ENCODE measurements at places on chromosomes 5 and 9.

GRCh38 chr5:140631831-140632365 is 1.1 kb downstream of the CD14 start:
- DNase-seq = peak; percentile 32

GRCh38 chr5:94361161-94361560 is 257.2 kb downstream of the KIAA0825 start:
- DNase-seq = no peak

DNA sequence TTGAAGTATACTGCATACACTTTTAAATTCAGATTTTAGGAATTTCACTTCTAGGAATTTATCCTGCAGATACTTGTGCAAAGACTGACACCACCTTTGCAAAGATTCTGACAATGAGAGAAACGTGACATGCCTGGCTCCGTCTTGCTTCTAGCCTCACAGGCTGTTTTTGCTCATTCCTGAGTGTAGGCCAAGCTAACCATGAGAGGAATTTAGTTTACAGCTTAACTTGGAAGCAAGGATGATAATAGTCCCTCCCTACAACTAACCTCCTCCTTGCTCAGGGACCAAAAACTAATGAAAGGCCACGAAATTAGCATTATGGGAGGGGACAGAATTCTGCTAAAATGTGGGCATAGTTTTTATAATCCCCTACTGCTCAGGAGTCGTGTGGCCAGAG is 31.1 kb downstream of the C5orf22 start:
- no peak for DNase-seq

GRCh38 chr5:84303315-84303714 is 81.4 kb downstream of the EDIL3 start:
- DNase-seq = no peak

DNA sequence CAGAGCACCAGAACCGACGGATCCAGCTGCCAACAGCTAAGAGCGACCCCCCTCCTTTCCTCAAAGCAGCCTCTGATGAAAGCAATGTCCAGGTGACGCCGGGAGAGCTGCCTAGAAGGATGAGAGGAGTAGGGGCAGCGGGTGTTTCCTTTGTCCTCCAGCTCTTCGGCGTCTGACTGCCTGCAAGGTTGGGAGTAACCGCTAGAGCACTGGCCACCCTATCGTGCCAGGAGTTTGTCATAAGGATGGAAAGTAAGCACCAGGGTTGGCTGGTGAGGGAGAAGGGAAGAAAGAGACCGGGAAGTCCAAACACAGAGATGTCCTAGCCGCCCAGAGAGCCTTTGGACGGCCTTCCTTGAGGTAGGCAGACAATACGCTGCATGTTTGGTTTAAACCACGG is 10.8 kb downstream of the MRPL36 start:
- DNase-seq = no peak

DNA sequence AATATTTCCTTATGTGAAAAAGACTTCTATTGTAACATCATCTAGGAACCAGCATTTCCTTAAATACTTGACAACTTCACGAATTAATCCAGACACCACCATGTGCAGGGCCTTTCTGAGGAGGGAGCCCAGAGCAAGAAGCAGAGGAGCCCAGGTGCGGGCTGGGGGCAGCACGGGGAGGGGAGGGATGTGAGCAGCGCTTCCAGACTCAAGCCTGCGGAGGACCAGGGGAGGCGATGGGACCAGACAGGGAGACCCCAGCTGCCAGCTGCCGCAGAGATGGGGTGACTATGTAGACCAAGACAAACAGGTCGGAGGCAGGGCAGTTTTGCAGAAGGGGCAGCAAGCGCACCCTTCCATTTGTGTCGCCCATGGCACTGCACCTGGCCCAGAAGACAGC is 596.1 kb downstream of the IRX1 start:
- DNase-seq = no peak

- no peak for DNase-seq
These were observed 23.6 kb upstream of the CSF1R start for GRCh38 chr5:150109921-150110320.

DNA sequence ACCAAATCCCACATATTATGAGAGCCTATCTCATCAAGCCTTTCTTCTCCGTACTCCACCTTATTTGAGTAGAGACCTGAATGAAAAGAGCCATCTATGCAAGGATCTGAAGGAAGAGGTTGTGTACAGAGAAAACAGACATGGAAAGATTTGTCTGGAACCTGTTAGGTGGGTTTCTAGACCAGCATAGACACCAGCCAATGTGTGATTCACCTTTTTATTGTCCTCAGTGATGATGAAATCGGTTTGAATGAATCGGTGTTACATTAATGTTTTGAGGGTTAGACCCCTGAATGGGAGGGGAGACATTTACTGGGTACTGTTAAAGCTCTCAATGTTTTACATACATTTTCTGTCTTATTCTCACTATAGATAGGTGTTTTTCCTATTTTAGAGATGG is 223.6 kb downstream of the NMUR2 start:
- DNase-seq = no peak

- DNase-seq = no peak
These were observed 117.5 kb downstream of the ZNF608 start for GRCh38 chr5:124628721-124629596.

DNA sequence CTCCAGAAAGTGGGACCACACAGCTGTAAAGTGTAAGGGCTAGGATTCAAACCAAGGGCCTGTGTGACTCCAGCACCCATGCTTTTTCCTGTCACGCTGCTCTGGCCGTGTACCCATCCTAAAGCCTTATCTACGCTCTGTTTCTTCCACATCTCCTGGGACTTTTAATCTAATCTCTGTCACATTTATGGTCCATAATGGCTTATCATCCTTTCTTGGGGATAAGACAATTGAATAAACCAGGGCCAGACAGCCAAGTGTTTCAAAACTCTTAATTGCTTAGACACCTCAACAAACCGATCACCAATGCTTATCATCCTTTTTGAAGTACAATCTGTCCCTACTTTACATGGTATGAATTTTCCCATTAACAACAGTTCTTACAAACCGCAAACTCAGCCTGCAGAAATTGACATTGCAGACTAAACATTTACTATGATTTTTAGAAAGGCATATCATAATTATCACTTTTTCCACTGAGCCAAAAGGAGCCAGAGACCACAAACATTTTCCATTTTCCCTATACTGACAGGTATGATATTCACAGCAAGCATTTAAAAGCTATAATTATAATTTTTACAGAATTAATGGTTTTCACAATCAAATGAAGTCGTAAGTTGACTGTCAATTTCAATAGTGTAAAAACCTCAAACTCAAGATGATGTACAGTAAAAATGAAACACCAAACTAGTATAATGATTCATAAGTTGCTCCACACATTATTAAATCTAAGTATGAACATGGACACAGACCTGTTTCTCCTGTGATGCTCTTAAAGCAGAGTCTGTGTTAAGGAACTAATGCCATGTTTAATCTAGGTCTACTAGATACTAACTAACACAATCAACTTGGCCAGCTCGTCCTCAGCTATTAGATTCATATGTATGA is 99.5 kb downstream of the FBXW11 start:
- DNase-seq = no peak

DNA sequence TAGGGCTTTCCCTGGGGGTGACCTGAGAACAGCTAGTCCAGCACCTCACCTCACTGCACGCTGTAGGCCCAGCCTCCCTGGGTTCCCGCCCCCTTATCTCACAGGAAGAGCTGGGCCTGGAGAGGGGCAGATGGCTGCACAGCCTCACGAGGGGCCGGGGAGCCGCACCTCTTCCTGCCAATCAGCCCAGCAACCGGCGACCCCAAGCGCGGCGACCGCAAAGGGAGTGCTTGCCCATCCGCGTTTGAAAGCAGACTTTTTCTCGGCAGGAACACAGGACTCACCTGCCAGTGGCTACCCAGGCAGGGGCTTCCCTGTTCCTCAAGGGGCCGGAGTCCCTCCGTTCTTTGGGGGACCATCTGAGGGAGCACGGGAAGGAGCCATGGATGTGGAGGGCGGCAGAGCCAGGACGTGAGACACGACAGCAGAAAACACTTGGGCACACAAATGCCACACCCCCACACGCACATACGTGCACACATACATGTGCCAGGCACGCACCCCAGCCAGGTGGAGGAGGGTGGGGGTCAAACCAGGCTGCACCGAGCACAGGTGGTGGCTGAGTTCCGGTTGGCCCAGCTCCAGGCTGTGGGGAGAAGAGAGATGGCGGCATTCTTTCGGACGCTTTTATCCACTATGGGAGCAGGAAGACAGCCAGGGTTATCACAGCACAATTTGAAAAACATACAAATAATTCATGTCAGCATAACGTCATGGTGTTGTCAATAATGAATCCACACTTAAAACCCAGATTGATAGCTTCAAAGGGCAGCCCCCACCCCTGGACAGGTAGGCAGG is 11.3 kb downstream of the TMEM250 start:
- DNase-seq = peak; percentile 40

DNA sequence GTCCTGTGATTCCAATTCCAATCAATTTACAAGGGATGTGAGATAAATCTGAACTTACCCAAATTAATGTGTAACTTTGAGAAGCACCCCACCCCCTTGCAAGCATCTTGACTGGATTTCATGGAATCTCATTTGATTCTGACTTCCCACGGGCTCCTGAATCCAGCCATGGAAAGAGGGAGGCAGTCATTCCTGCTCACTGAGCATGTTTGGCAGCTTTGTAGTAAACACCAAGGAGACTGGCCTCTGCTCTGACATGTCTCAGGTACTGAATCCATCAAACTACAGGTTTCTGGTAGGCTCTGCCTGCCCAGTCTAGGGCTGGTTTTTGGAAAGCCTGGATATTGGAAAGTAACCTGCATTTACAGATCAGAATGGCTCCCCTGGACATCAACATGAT is 357.6 kb downstream of the ARHGEF28 start:
- no peak for DNase-seq

DNA sequence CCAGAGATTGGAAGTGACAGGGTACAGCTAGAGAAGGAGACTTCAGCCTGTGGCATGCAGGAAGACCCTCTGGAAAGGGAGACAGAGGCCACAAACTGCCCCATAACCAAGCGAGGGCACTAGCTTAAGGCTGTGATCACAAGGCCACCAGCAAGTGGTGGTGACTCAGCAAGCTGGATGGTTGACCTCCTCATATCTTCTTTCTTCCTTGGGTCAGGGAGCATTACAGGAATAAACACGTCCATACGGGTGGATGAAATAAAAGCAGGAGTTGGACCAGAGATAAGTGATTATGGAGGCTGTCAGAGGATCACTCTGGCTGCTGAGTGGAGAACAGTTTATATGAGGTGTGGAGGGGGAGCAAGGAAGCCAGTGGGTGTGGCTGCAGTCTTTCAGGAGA is 234.6 kb upstream of the TAS2R1 start:
- no peak for DNase-seq

GRCh38 chr5:83827111-83827557 is 106.5 kb upstream of the HAPLN1 start:
- no peak for DNase-seq

- no peak for DNase-seq
These were observed 76.9 kb upstream of the NFIL3 start for GRCh38 chr9:91500509-91501014.

DNA sequence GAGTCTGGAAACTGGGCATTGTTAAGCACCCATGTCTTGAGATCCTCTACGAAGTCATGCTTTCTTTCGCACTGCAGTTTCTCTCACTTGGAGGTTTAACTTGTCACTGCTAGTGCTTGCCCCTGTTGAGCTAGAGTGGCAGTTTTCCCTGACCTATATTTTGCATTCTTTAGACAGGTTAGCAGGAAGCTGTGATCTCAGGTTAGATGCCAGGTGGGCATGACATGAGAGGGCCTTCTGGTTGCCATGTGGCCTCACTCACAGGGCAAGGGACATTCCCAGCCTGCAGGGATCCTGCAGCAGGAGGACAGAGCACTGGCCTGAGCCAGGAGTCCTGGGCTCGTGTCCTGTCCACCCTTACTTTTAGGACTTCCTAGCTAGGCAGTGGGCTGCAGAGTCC is 28.6 kb downstream of the SLC36A1 start:
- DNase-seq = no peak

GRCh38 chr9:114790521-114790920 is 15.3 kb downstream of the TNFSF15 start:
- no peak for DNase-seq

- no peak for DNase-seq
These were observed 81.4 kb downstream of the ZNF608 start for GRCh38 chr5:124665035-124665434.

GRCh38 chr5:135069895-135070657 is 36.0 kb upstream of the PITX1 start:
- DNase-seq = no peak

GRCh38 chr9:14322211-14323082 is 8.5 kb upstream of the NFIB start:
- DNase-seq = peak; percentile 63

DNA sequence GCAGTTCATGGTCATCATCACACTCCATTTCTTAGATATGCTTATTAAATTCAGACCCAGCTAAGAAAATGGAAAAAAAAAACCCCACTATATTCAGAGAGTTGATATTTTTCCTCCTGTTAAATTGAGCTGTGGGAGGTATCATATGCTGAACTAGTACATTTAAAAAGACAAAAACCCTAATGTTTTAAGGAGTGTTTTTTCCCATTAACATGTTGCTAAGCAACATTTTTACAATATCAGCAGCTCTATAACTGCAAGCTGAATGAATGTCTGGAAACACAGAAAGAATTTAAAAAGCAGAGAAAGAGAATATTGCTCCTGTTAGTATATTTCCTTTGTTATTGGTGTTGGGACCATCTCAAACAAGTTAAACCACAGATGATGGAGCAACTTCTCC is 265.8 kb upstream of the GRIA1 start:
- DNase-seq = no peak

GRCh38 chr5:151213803-151214613 is 9.9 kb downstream of the CCDC69 start:
- peak; percentile 78 for DNase-seq

DNA sequence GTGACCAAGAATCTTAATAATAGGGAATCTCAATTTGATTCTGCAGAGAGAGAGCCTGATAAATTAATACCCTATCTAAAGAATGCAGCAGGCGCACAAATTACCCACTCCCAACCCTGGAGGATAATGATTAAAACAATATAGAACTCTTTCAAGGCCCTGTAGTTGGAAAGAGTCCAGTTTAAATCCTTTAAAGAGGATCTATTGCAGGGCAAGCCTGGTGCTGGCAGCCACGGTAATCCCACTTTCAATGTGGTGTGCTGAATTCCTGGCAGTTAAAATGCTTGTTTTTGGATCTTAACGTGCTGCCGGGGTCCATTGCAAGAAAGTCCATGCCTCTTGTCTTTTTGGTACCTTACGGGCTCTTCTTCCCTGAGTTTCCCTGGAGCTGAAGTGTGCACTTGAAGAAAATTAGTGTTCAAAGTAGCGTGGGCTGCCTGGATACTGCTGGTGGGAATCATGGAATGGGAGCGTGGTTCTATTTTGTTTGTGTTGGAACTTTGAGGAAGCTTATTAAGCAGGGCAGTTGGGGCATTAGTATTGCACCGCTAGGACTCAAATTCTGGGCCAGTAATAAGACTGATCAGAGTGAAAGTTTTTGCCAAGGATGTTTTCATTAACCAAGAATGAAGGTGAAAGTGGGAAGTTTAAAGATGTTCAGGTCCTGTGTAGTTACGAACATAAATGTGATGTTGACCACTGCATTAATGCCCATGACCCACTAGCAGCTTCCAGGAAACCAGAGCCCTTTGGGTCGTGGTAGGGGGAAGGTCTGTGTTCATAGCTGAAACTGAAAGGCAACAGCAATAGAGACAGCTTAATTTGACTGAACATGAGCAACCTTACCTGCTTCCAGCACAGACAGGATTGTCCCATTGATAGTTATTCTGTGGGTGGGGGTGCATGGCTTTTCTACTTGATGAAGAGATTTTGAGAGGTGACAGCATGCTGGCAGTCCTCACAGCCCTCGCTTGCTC is 20.8 kb downstream of the MARCHF6 start:
- no peak for DNase-seq
